ENCODE measurements at places on chromosomes 4 and X.
A peak's percentile ranks its signal among the peaks of the same experiment; 100 is the strongest.

GRCh38 chr4:21948347-21949072, at the start of gene KCNIP4:
TSS of gene KCNIP4 (minus strand) at chr4:21948772.
- peak; percentile 16 for DNase-seq

DNA sequence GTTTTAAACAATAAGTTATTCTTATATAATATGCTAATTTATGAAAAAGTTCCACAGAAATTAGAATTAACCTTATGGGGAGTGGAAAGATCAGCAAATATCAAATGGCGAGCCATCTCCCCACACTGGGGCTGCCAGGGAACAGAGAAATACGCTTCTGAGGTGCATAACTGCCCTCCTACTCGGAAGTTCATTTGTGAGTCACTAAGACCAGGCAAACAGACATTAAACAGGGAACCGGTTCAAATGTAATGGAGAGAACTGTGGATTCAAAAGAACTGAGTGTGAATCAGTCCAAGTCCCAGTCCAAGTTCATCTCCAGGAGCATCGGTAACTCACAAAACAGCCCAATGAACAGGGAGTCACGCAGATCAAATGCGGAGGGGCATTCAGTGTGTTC, 11.4 kb upstream of the S100G start:
- peak; percentile 56 for DNase-seq

DNA sequence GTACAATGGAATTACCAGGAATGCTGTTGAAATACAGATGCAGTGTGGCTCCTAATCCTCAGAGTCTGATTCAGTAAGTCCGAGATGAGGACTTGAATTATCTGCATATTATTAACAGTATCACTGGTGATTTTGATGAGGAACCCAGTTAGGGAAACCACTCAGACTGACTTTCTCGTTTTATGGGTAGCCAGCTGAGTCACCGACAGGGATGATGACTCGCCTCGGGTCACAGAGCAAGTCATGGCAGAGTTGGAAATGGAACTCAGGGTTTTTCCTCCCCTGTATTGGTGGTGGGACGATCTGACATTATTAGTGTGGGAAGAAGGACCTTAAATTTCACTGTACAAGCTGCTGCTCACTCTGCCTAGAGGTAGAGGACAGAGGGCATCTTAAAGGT, 51.3 kb downstream of the RTL9 start:
- DNase-seq, result peak; percentile 59

DNA sequence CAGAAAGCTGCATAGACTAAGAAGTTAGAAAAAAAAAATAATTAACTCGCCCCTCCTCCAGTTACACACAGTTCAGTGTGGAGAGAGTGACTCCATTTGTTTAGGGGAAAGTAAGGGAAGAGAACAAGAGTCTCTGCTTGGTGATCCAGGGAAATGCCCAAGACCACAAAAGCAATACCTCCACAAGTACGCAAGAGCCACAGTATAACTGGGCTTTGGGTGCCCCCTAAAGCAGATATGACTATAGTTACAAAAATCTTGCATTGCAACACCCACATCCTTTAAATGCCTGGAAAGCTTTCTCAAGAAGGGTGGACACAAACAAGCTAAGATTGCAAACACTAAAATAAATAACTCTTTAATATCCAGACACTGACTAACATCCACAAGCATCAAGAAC, 164.2 kb upstream of the NRK start:
- peak; percentile 93 for DNase-seq

Data from iris pigment epithelial cell (primary cell).